Ovary (tissue), 10 donors: ENCODE measurements at places on chromosomes 2 and 18. TPM values are rescaled to one million over a fixed set of nuclear protein-coding genes. Genes with fewer than 3 reads are reported as not detected.

- H3K27ac ChIP-seq: no peak overlapping the region
- no peaks in the 10 kb centered on the region for H3K27me3 ChIP-seq
- H3K4me1 ChIP-seq: peaks cover 3% of the 10 kb centered on the region
- no peak overlapping the region for H3K4me3 ChIP-seq
- H3K36me3 ChIP-seq: no peaks in the 10 kb centered on the region
Observed at GRCh38 chr2:113848758-113849415, 41.0 kb upstream of the ACTR3 start.

DNA sequence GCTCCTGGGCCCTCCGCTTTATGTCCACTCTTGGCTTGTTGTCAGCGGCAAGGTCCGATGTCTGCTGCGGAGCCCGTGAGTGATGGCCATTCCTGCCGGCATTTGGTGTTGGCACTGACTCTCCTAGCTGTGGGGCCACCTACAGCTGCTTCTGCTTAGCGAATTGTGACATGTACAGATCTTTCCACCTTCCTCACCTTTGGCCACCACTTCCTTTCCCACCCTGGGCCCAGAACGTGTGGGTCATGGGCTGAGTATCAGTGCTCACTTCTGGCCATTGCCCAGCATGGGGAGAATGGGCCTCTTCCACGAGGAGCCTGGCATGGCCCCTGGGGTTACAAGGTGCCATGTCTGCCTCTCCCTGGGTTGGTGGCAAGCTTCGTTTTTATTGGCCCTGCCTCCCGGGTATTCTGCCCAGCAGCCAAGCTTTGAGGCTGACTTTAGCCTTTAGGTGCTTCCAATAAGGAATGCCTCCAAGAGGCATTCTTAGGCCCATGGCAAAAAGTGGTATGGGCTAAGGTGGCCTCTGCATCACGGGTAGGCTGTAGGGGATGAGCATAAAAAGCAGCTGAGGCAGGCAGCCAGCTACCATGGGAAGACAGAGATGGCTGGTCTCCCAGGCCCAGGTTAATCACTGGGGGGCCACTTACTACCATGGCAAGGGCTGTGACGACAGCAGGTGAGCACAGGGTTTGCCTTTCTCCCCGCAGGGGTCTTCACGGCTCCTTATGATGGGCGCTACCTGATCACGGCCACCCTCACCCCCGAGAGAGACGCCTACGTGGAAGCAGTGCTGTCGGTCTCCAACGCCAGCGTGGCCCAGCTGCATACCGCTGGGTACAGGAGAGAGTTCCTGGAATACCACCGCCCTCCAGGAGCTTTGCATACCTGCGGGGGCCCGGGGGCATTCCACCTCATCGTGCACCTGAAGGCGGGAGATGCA is 65.8 kb downstream of the EMILIN2 start:
- no peaks in the 10 kb centered on the region for H3K36me3 ChIP-seq
- H3K27me3 ChIP-seq: no peaks in the 10 kb centered on the region
- no peak overlapping the region for H3K4me3 ChIP-seq
- DNase-seq: no peak
- H3K4me1 ChIP-seq: peaks cover 25% of the 10 kb centered on the region

DNA sequence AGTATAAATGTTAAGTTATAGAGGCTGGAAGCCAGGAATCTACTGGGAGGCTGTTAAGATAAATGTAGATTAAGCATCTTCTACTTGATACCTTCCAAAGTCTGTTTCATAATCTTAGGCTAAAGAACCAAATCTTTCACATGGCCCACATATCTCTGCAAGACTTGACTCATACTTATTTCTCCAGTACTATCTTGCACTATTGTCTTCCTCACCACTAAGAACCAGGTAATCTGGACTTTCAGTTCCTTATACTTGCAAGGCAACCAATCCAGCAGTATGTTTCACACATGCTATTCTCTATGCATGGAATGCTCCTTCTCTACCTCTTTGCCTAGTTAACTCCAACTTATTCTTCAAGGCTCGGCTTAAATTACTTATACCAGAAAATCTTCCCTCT is 62.2 kb downstream of the RBMS1 start:
- no peak for DNase-seq
- H3K36me3 ChIP-seq: no peaks in the 10 kb centered on the region
- no peak overlapping the region for H3K4me3 ChIP-seq

GRCh38 chr2:239574434-239575156 is 173.8 kb upstream of the HDAC4 start:
- no peaks in the 10 kb centered on the region for H3K36me3 ChIP-seq
- H3K4me3 ChIP-seq: no peak overlapping the region
- no peaks in the 10 kb centered on the region for H3K4me1 ChIP-seq

GDF7 gene
- polyA plus RNA-seq: 0.21 TPM

SLC4A3 gene
- 5.3 TPM for polyA plus RNA-seq
